ENCODE measurements at places on chromosomes 4 and X.

DNA sequence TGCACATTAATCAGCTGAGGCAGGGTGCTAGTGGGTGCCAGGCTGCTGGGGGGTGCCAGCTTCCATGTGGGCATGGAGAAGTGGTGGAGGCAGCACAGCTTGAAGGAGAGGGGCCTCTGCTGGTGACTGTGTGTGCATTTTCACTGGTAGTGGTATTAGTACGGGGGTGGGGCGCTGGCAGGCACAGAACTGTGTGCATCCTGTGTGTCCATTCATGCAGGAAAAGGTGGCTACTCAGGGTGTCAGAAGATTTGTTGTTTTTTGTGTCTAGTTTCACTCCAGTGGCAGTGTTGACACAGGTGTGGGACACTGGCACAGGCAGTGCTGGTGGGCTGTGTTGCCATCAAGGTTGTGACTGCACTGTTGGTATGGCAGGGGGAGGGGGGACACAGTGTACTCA is 1303.6 kb downstream of the FAM133A start:
- DNase-seq, result no peak

DNA sequence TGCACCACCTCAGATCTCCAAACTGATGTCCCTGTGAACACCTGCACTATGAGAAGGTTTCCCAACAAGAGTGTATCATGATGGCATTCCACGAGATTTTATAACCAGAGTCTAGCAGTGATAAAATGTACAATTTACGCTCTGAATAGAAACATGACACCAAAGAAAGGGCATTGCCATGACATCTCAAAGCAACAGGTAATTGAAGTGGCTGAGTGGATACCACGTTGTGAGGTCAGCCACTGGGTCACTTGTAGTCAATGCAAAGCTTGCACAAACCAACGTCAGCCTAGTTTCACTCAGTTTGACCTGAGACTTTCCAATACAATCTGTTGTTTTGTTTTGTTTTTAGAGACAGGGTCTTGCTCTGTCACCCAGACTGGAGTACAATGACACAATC is 15.0 kb upstream of the SLC25A5 start:
- no peak for DNase-seq

GRCh38 chr4:143302536-143302935 is 34.1 kb upstream of the GAB1 start:
- DNase-seq, result no peak

DNA sequence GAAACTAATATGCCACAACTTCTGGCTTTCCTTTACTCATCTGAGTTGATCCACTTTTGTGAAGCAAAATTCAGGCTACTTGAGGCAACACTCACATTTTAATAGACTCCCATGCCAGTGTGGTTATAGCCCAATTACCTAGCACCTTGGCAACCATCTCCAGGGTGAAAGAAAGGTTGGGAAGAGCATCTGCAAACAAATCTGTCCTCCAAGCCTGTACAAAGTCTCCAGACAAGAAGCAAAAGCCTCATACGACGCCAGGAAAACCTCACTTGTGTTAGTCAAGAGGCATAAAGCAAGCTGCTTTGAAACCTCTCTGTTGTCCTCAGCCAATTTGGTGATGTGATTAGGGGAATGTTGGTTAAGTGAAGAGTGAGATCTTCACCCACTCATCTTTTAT is 246.6 kb downstream of the THOC2 start:
- DNase-seq, result no peak

- no peak for DNase-seq
Measured at GRCh38 chr4:7826909-7827306, 112.8 kb downstream of the AFAP1 start.

DNA sequence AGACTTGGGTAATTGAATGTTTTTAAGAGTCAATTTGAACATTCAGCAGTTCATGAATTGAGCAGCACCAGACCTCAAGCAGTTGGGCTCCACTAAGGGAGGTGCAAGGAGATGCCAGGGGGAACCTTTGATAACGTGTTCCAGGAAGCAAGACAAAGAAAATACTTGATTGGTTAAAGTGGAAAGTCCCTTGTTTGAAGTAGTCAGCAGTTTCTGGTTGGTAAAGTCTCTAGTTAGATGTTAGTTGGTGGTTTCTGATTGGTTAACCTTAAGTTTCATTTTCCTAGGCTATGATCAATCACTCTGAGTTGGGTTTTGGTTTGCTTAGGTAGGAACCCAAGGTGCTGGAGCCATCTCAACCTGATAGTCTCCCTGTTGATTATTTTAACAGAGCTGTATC is 4.0 kb downstream of the HERC6 start:
- DNase-seq, result peak; percentile 35

DNA sequence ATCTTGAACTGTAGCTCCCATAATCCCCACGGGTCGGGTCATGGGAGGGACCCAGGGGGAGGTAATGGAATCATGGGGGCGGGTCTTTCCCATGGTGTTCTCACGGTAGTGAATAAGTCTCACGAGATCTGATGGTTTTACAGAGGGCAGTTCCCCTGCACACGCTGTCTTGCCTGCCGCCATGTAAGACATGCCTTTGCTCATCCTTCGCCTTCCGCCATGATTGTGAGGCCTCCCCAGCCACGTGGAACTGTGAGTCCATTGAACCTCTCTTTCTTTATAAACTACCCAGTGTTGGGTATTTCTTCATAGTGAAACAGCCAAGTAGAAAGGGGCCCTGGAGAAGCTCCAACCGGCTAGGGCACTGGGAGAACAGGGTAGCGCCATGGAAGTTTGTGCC is 12.3 kb downstream of the CTAG1A start:
- no peak for DNase-seq

DNA sequence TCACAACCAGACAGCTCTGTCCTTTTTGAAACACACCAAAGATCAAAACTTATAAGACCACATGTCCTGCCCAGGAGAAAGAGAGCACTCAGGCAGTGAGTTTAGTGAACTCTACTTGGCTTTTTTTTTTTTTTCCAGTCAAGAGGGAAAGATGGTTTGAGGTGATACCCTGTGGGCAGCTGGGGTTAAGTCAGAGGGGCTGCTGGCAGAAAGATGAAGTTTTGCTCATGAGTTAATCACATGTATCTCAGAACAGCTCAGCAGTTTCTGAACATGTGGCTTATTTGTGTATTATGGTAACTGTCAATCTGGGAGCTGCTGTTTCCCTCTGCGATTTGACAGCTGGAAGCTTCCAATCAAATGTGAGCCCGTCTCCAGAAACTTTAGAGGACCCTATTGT is 56.4 kb upstream of the MAP3K15 start:
- no peak for DNase-seq

DNA sequence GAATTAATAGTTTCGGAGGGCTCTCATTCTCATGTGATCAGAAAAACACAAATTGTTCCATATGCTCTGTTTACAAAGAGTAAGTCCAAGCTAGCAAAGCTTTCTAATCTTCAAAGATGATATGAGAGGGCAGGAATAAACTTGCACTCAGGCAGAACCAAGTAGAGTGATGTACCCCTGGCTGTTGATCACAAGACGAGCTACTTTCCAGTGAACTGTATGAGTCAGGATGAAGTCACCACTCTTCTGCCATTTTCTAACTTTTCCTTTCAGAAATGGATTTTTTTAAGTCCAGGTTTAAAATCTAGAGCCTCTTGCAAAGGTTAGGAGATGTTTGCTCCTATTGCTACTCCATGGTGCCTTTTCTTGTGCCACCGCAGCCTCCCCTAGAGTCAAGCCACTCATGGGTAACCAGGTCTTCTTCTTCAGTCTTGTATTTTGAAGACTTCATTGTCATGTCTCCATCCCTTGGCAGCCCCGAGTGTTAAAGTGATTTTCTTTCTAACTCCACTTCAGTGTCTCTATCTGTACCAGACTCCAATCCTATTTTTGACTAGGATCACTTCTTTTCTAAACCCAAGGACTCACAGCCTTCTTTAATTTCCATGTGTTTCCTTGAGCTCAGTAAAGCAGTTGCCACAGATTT is 171.9 kb upstream of the GALNT7 start:
- DNase-seq, result no peak

DNA sequence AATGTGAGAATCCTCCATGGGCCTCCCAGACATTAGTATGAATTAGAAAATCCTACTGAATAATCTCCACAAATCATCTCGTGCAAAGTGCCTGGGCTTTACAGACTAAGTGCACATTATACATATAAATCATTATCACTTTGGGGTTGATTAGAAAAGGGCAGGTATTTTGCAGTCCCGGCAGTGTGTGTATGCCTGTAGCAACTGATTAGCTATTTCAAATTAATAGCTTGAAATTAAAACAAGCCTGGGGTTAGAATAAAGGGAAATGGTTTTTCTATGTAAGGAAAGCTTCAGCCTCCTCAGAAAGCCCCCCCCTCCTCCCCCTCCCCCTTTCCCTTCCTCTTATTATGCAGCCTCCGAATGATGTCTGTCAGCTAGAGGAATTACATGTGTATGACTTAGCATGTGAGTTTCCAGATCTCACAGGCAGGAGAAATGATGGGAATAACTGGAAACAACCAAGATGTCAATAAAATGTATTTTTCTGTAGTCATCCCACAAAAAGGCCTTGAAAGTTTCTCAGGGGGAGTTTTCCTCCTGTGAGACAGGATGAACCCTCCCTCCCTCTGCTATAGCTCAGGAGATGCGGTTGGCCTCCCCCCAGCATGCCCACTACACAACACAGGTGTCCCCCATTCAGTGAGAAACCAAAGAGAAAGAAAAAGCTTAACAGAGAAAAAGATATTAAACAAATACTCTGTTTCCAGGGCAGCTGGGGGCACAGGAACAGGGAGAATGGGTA is 41.2 kb upstream of the RASGEF1B start:
- DNase-seq, result no peak

DNA sequence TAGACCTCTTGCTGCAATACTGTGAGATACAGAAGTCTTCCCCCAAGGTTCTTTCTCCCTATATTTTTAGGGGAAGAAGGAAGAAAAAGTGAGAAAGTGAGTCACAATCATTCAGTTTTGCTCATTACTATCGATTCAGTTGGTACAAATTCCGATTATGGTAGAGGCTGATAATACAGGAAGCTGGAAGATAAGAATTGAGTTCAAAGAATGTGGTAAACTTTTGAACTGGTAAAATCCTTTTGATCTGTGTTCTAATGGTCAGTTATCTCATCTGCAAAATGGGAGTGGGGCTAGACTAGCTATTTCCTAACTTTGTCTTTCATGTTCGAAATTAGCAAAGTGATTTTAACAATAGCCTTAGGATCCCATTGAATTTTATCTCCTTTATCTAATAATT is 101.4 kb upstream of the FAT1 start:
- DNase-seq, result no peak

GRCh38 chrX:40543661-40544328 is 37.0 kb upstream of the ATP6AP2 start:
- DNase-seq, result peak; percentile 20

- no peak for DNase-seq
Measured at GRCh38 chr4:138236037-138236436, 6.1 kb downstream of the SLC7A11 start.

GRCh38 chrX:49230500-49231232 is 2.5 kb downstream of the CACNA1F start:
- DNase-seq, result peak; percentile 54

- no peak for DNase-seq
Measured at GRCh38 chr4:106971636-106972035, 64.5 kb downstream of the DKK2 start.

GRCh38 chr4:150942539-150942938 is 72.5 kb downstream of the LRBA start:
- DNase-seq, result no peak

DNA sequence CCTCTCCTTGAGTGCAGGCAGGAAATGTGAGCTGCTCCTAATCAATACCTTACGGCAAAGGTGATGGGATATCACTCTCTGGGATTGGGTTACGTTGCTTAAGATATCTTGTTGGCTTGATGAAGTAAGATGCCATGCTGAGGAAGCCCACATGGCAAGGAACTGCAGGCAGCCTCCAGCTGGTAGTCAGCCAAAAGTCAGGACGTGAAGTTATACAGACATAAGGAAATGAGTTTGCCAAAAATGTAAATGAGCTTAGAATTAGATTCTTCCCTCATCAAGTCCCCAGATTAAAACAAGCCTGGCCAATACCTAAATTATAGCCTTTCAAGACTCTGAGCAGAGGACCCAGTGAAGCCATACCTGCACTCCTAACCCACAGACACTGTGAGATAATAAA is 155.0 kb downstream of the QDPR start:
- DNase-seq, result no peak

- DNase-seq, result no peak
Measured at GRCh38 chrX:112662559-112663427, 16.9 kb downstream of the LHFPL1 start.

GRCh38 chrX:20056704-20057103 is 60.0 kb downstream of the MAP7D2 start:
- no peak for DNase-seq

- DNase-seq, result no peak
Measured at GRCh38 chr4:88107406-88108107, 50.9 kb downstream of the ABCG2 start.

- DNase-seq, result peak; percentile 62
Measured at GRCh38 chrX:24081661-24082154, 27.0 kb downstream of the EIF2S3 start.

DNA sequence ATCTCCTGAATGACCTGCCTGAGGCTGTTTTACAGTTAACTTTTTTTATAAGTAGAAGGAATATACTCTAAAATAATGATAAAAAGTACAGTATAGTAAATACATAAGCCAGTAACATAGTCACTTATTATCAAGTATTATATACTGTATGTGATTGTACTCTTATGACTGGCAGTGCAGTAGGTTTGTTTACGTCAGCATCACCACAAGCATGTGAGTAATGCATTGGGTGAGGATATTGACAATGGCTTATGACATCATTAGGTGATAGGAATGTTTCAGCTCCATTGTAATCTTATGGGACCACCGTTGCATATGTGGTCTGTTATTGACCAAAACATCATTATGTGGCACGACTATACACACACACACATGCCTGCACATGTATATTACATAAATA is 20.5 kb downstream of the NUDT9 start:
- no peak for DNase-seq

- no peak for DNase-seq
Measured at GRCh38 chr4:122882857-122883735, 39.3 kb downstream of the NUDT6 start.

- DNase-seq, result no peak
Measured at GRCh38 chr4:3639613-3640586, 107.7 kb upstream of the LRPAP1 start.

GRCh38 chr4:180541678-180542077 is 1701.5 kb upstream of the TENM3 start:
- no peak for DNase-seq

- DNase-seq, result no peak
Measured at GRCh38 chr4:158833602-158834001, 64.8 kb downstream of the FNIP2 start.

GRCh38 chr4:152682143-152682941 is 2.5 kb upstream of the TMEM154 start:
- DNase-seq, result no peak

GRCh38 chr4:101019313-101019712 is 328.0 kb downstream of the PPP3CA start:
- DNase-seq, result no peak

GRCh38 chrX:21816136-21816535 is 23.3 kb upstream of the MBTPS2 start:
- no peak for DNase-seq

DNA sequence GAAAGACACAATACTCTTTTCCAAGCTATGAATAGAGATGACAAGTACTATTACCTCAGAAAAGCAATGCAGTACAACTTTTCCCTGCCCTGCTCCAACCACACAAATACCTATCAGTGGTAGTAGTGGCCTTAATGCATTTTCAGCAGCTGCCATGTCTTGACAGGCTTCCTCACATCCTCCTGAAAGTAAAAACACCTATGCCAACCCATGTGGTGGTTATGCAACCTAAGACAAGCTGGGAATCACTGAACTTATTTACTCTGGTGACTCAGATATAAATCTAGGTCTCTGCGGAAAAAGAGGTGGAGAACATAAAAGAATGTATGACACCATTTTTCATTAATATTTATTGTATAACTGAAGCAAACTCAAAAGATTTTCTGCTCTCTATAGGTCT is 14.5 kb downstream of the WDFY3 start:
- DNase-seq, result no peak
